BJ (cell line): ENCODE measurements at places on chromosomes 4 and X.

DNA sequence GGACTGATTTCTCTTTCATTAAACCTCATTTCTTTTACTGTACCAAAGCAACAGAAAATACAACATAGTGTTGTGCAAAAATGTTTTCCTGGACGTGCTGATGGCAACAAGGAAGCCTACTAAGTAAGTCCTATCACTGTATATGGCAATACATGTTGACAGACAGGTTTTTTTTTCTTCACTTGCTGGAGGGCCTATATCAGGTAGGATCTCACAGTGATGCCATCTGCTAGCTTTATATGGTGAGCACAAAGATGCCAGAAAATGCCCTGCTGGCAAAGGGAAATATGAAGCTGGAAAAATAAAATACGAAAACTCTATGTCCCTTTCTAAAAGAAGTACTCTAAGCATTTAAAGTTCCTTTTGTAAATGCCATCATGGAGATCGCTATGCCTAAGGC, 119.0 kb upstream of the PDLIM3 start:
- DNase-seq: no peak

GRCh38 chrX:105495376-105495775, 274.9 kb upstream of the TEX13A start:
- DNase-seq: no peak

- DNase-seq: no peak
Observed at GRCh38 chrX:117743469-117744251, 372.9 kb downstream of the KLHL13 start.

- DNase-seq: no peak
Observed at GRCh38 chrX:87525771-87526229, 8.2 kb downstream of the KLHL4 start.

DNA sequence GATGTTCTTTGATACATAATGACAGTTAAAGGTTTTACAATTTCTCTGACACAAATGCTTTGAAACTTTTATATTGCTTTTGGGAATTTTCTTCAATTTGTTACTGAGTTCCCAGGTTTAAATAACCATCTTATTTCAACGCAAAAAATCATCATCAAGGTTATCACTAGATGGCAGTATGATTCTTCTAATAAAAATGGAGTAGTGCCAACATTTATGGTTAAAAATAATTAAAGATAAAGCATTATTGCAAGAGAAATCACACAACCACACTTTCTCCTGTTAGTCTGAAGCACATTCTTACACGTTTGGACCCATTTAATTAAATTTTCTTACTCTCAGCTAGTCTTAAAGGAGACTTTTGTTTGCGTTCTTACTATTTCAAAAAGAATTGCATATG, 611.3 kb upstream of the CPXCR1 start:
- DNase-seq: no peak

- DNase-seq: no peak
Observed at GRCh38 chrX:155632431-155633100, 19.8 kb upstream of the TMLHE start.

DNA sequence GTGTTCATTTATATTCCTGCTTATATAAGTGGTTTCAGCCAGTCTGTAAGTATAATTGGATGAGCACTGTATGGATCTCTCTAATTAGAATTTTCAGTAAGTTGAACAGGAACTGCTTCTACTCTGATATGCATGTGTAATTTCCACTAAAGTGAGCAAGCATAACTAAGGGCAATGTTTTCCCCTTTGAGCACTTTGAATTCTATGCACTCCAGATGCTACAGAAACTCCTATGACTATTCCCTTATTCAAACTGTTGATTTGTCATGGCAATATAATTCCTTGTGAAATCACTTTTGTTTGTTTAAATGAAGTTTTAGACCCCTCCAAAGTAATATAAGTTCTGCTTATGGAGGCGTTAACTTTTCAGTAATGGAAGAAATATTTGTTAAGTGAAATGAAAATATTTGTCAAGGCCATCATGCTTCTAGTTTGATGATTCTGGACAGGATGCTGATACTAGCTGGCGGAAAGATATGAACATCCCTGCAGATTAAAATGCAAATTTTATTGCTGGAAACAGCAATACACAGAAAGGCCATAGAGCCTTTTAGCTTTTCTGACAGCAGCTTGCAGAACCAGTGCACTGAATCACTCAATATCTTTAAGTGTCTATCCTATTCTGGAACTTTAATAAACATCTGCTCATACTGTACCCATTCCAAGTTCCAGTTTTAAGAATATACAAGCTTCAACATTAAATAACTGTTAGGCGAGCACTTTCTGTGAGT, 1460.8 kb downstream of the RAPGEF2 start:
- no peak for DNase-seq

DNA sequence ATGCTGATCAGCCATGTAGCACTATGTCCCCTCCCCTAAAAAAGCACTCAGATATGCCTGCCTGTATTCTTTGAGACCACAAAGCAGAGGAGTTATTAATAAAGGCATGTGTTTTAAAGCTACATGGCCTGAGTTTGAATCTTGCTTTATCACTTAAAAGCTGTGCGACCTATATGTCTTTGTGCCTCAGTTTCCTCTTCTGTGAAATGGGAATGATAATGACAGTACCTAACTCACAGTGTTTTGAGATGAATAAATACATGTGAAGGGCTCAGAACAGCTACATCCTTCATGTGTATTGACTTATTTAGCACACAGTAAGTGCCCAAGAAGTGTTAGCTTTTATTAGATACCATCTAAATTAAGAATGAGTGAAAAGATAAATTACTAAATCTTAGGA, 180.0 kb downstream of the WDFY3 start:
- no peak for DNase-seq

DNA sequence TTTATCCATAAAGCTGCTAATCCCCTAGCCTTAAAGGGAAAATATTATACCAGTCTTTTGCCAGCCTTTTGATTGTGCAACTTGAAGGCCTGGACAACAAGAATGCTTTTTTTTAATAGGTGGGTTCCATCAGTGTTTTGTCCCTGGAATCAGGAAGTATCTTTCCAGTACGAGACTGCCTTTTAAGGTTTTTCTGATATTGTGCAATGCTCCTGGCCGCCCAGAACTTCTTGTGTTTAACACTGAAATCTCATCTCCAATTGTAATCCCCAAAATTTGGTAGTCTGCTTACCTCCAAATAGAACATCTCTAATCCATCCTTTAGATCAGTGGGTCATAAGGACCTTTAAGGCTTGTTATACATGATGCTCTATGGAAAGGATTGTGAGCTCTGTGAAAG, 256.7 kb downstream of the NAF1 start:
- no peak for DNase-seq

DNA sequence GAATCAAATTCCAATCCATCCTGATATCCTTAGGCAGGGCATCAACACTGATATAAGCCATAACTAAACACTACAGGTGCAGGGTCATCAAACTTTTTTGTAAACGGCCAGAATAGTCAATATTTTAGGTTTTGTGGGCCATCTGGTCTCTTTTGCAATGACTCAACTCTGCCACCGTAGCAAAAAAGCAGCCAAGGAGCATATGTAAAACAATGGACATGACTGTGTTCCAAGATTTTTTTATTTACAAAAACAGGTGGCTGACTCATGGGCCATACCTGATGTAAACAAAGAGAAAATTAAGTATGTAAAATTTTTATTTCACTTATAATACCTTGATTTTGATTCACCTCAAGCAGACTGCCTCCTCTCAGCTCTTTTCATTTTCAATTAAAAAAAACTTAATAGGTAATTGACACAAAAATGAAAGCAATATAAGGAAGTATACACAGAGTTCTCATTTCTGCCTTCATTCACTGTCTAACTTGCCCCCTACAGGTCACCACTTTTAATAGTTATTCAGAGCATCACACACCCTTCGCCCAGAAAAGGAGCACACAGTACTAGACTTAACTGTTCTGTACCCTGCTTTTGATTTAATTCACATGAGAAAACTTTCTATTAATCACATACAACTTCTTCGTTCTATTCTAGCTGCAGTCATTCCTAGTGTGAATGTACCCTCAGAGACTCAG, 35.3 kb upstream of the GPM6B start:
- no peak for DNase-seq

GRCh38 chrX:22666441-22666840, 333.3 kb upstream of the DDX53 start:
- no peak for DNase-seq

GRCh38 chr4:169144061-169144600, 126.6 kb downstream of the SH3RF1 start:
- no peak for DNase-seq

DNA sequence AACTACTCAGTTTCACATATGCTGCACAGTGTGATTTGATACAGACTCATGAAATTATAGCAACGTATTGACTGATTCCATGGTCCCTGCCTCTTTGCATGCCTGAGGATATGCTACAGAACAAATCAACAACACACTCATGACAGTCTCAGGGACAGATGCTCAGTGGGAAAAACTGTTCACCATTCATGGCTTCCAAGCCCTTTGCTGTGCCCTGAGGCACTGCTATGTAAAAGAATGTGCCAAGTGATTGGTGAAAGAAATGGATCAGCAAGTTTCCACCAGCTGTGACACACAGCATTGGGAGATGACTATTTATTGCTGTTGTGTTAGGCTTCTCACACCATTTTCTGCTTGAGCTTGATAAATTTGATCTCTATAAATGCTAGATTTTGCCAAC, 825.6 kb upstream of the INTU start:
- DNase-seq: no peak

DNA sequence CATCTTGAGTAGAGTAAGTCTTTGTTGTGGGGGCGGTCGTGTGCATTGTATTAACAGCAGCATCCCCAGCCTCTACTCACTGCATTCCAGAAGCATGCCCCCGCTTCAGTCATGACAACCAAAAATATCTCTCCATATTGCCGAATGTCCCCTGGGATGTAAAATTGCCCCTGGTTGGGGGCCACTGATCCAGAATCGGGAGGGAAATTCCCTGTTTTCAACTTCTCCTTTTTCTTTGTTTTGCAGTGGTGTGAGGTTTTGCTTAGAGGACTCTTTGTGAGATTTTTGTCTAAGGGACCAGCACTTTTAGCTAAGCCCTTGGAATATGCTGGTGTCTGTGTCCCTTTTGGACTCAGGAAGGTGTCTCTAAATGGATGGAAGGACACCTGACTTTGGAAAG, 3.0 kb upstream of the IL13RA1 start:
- no peak for DNase-seq

- DNase-seq: no peak
Observed at GRCh38 chrX:1165535-1166196, 46.8 kb downstream of the CRLF2 start.

DNA sequence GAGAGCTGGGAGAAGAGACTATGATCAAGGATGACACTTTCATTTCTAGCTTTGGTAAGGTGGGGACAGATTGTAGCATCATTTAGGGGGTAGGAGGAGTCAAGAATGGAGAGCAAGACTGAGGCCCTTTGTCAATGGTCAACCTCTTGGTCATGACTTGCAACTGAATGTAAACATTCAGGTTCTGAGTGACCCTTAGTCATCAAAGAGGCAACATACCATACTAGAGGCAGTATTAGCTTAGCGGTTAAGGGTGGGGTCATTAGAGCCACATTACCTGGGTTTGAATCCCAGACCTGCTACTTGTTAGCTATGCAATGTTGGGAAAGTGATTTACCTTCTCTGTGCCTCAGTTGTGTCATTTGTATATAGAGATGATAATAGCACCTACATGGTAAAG, 76.5 kb downstream of the MED28 start:
- DNase-seq: no peak

DNA sequence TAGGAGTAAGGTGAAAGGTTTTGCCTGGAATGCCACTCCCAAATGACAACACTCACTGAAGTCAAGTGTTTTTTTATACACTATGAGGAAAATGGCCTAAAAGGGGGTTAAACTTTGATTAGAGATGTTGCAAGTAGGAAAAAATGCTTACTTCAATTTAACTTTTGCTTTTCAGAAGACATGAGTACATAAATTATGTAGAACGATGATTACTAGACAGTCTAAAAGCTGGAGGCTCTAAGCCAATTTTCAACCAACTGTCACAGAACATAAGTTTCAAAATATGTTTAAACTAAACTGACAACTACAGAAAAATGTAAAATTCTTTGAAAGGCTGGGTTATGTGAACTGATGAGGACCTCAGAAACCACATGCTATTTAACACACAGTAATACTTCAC, 83.4 kb downstream of the SHISA3 start:
- DNase-seq: no peak

- no peak for DNase-seq
Observed at GRCh38 chr4:80852061-80852460, 178.4 kb upstream of the BMP3 start.

DNA sequence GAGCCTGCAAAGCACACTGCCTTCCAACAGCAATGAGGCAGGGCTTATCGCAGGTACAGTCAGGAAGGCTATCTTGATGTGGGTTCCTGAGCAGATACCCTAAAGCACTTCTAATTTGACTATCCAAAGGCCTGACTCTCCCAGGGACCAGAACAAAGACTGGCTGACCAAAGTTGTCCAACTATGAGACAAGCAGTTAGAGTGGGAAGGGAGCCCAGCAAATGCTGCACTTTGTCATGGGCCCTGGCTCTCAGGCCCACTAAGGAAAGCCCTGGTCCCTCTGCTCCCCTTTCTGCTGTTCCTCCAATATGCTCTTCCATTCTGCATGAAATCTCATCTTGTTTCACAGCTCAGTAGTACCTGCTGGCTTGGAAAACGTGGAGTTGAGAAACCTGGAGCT, 391.0 kb downstream of the RAB28 start:
- no peak for DNase-seq

GRCh38 chr4:144901141-144901540, 196.9 kb downstream of the ANAPC10 start:
- no peak for DNase-seq

- DNase-seq: no peak
Observed at GRCh38 chr4:121243485-121243884, 79.4 kb upstream of the TNIP3 start.

GRCh38 chrX:70960730-70961129, 29.8 kb upstream of the SLC7A3 start:
- DNase-seq: no peak

- no peak for DNase-seq
Observed at GRCh38 chrX:48996969-48997368, 5.1 kb downstream of the GRIPAP1 start.

GRCh38 chrX:72262077-72262476, 15.0 kb downstream of the RPS4X start:
- DNase-seq: no peak

- DNase-seq: no peak
Observed at GRCh38 chrX:118847676-118848075, 24.1 kb downstream of the ZCCHC12 start.

- DNase-seq: no peak
Observed at GRCh38 chr4:86822136-86822535, 27.0 kb downstream of the SLC10A6 start.
